ENCODE measurements at places on chromosomes 7 and 10.

DNA sequence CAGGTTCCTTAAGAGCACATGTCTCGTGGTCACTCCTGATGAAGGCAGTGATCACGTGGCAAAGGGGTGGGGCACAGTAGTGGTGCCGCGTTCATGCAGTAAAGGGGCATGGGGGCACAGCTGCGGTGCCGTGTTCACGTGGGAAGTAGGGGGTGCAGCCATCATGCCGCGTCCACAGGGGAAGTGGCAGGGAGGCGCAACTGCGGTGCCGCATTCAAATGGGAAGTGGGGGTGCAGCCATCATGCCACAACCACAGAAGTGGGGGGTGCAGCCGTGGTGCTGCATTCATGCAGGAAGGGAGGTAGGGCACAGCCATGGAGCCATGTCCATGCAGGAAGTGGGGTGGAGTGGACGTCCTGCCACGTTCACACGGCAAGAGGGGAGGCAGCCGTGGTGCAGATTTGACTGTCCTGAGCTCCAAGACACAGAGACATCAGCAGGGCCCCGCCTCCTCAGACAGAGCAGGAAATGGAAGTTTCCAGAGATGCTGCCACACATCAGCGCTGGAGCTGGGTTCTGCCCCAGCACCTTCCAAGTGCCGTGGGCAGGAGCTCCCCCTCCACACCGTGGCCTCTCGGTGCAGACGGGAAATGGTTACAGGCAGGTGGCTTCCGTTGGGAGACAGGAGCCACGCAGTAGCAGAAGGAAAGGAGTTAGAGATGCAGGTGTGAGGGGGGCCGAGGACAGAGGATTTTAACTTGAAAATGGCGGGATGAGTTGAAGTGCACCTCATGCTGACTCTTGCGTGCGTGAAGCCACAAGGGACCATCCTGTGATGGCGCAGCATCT is 95.0 kb upstream of the DDC start:
- DNase-seq: no peak

DNA sequence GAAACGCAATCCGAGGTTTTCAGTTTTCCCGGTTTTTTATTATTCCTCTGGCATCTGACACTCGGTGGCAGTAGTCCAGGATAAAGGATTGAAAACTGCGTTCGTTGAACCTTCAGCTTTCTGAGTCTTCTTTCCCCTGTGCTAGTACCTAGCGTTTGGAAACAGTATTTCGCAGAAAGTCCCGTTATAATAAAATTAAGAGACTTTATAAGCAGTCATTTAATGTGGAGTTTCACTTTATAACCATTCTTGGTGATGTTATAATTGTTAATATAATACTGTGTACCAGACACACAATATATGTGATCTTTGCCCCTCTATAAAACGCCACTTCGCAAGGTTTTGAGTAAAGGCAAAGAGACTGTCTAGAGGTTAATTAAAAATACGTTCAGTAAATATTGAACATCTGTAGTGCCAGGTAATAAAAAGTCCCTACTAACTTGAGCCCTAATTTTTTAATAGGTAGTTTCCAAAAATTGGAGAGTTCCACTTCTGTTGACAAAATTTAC is 874 bp downstream of the CISD1 start:
- no peak for DNase-seq

- DNase-seq: no peak
Observed at GRCh38 chr10:16845248-16845647, 28.0 kb upstream of the RSU1 start.

GRCh38 chr7:139651308-139651707 is 126.5 kb downstream of the HIPK2 start:
- DNase-seq: no peak

DNA sequence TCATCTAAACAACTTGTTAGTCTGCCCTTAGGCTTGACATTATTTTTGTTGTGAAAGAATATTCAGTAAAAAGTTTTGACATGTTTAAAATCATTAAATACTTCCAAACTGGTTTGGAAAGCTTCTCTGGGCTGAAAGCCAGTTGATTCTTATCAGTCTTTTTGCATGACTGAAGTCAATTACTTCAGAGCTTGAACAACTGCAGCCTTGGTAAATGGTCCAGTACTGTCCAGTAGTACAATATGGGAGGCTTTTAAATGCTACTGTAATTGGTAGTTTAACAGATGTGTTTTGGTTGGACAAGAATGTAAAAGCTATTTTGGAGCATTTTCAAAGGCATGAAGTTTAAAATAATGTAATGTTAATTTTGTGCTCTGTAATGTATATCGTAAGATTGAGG is 103.4 kb downstream of the SDK1 start:
- DNase-seq: no peak

DNA sequence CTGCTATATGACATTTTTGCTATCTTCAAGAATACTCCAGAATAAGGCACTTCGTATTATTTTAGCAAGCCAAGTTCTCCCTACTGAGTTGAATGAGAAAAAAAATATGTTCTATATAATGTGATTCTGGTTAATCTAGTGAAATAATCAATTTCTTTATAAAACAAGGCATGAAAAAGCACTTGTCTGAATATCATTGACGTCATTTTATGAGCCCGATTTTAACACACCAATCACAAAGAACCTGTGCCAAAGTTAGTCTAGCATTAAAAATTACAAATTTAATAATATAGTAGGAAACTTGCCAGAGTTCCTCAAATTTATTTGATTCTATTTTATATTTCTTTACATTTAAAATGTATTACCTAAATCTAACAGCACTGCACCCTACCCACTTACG is 125.3 kb downstream of the CD36 start:
- no peak for DNase-seq

Measured in right hindlimb (tissue), 1 donor.